ENCODE measurements at places on chromosomes 4 and X.

- DNase-seq: no peak
Observed at GRCh38 chrX:2715066-2715600, 24.0 kb downstream of the CD99 start.

DNA sequence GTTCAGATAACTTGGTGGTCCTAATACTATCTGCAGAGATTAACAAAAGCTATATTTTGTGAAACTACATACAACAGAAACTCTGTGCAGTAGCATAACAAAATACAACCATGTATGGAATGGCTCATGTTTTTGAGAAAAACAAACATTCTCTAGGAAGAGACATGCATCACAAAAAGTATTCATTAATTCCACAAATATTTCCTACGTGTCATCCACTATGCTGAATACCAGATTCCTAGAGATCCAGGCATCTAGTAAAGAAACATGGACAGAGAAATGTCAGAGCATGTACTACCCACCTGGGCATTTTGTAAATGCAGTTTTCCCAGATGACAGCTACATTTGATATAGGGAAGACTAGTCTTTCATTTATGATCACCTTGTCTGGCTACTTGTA lies 248.1 kb downstream of the OPHN1 start:
- no peak for DNase-seq

- DNase-seq: no peak
Observed at GRCh38 chr4:152106113-152106763, 345.4 kb upstream of the GATB start.

DNA sequence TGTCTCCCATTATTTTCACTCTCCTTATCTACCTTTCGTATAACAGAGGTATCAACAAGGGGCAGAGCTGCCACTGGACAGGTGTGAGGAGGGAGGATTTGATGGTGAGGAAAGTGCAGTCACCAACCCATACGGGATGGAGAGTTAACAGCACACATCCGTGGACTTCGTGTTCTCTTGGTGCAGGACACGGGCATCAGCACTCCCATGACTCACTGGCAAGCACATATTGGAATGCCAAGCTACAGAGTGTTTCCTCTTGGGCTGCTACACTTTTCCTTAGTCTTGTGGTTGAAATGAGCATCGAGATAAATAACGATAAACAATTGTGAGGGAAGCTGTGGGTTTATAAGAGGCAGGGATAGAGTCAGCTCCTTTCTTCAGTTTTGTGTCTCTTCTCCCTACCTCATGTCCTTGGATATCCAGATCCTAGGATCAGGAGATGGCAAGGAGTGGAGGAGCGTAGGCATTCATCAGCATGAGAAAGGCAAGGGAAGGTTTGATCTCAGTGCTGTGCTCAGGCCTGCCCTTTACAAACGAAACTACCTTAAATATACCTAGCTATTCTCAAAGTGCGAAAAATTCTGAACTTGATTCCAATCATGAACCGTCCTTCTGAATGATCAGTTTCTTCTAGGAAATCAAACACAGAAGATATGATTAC lies 96.3 kb downstream of the ZNF827 start:
- DNase-seq: no peak

- no peak for DNase-seq
Observed at GRCh38 chr4:139300431-139301112, 733 bp upstream of the NAA15 start.

DNA sequence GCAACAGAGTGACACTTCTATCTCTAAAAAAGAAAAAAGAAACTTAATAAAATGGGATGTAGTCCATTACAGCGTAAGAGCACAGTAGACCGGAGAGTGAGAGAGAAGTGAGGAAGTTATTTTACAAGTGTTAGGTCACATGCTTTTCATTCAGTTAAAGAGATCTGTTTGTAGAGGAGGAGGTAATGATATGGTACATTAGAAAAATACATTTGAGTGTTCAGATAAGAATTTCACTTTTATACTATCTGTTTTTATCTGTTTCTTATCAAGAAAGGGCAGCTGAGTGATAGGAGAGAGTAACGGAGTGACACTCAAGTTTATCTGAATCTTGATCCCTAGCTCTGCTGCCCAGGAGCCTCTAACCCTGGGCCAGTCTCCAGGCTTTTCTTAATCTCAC lies 38.9 kb downstream of the FNIP2 start:
- no peak for DNase-seq

- DNase-seq: no peak
Observed at GRCh38 chr4:304969-305680, at the start of gene ZNF732. Gene ZNF732, minus strand, starts transcription at chr4:305474. Its CDS starts 164 bp downstream, at chr4:305310.

GRCh38 chrX:55874807-55875206 lies 157.3 kb downstream of the RRAGB start:
- no peak for DNase-seq

DNA sequence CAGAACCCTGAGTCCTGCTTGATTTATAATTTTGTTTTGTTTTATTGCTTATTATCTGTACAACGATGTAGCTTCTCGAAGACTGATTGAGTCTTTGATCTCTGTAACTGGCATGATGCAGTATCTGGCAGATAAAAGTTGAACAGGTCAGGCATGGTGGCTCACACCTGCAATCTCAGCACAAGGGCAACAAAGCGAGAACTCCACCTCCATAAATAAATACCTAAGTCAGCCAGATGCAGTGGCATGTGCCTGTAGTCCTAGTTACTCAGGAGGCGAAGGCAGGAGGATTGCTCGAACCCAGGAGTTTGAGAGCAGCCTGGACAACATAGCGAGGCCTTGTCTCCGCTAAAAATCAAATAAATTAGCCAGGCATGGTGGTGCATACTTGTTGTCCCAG lies 15.7 kb upstream of the WDR19 start:
- no peak for DNase-seq

DNA sequence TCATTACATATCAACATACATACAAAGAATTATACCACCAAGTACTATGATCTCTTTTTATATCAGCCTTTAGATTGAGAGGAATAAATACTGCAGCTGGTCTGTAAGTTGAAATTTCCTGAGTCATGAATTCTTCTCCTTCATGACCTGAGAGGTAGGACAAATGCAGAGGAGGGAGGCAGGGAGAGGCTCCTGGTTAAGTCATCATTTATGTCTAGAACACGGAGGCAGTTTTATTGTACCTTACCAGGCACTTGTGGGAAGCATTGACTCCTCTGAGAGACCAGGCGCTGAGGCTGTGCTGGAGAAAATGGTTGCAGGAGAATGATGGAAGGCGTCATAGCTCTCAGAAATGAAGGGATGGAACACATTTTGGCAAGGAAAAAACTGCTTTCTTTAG lies 12.5 kb upstream of the CASK start:
- no peak for DNase-seq

- no peak for DNase-seq
Observed at GRCh38 chr4:7787681-7788141, 151.9 kb downstream of the AFAP1 start.

- no peak for DNase-seq
Observed at GRCh38 chr4:158350161-158350560, 139.9 kb downstream of the TMEM144 start.

GRCh38 chrX:41722214-41722613 lies 1.8 kb upstream of the GPR82 start:
- no peak for DNase-seq

DNA sequence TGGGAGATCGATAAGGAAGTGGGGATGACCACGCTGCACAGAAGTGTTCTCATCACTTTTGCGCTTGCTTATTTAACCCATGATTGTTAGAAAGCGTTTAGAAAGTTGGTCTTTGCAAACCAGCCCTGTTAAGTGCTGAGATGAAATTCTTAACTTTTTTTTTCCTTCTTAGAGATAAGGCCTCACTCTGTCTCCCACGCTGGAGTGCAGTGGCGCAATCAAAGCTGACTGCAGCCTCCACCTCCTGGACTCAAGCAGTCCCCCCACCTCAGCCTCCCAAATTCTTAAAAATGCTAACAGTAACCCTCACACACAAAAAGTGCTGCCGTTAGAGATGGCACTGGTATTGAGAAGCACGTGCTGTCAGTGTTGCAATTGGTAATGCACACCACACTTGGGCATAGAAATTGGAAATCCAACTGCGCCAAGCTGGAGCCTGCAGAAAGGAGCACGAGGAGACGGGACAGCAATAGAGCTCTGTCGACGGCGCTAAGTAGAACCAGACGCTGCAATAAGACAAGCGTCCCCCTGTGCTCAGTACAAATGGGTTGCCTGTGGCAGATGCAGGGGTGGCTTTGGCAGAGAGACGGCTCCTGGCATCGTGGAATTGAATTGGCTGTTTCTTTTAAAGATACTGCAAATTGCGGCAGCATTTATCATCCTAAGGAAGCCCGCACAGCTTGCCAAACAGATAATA lies 113.4 kb downstream of the TBL1X start:
- DNase-seq: no peak

GRCh38 chr4:81506731-81507130 lies 35.0 kb upstream of the RASGEF1B start:
- DNase-seq: no peak

DNA sequence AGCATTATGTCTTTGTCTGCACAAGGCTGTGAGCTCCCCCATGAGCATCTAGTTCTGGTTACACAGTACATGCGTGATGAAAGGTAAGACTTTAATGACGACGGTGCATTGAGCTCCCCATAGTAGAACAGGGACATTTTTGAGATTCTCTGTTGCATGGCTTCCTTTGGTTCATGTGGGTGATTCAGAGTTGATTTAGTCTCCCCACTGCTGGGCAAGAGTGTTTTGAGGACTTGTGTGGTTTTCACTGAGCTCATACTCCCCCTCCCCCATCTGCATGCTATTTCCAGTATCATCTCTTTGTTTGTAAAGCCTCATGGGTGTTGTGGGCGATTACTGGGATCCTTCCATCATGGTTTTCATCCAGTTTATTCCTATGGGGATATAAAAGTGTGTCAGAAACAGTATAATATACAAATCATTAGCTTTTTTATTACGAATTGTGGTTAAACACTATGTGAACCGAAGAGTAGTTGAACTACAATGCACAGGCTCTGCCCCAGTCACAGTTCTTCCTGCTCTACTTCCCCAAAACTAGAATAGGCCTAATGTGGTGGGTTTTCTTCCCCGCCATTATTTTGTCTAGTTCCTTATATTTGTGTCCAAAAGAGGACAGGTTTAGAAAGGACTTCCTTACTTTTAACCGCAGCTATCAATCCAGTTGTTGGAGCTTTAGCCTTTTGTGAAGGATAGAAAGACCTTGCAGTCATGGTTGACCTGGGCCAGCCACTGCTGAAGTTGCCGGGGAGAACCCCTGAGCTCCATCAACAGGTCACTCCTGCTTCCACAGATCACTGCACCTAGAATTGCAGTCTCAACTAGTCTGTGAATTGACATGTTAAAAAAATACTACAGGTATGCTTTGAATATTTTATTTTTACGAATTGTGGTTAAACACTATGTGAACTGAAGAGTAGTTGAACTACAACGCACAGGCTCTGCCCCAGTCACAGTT lies 30.4 kb downstream of the KIT start:
- DNase-seq: no peak

DNA sequence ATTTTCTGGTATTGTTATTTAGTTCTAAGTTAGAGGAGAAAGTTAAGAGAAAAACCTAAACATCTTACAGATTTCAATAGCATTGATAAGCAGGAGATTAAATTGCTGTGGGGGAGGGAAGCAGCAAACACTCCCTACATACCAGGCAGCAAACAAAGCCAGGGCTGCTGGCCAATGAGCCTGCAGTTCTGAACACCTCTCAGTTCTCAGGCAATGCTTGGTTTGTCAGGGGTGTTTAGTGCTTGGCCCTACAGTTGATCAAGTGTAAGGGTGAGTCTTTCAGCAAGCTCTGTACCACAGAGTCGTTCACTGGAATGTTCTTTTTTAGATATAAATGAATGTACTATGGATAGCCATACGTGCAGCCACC lies 38.6 kb downstream of the EGFL6 start:
- DNase-seq: no peak

- DNase-seq: no peak
Observed at GRCh38 chrX:16838202-16839066, 31.7 kb downstream of the RBBP7 start.

GRCh38 chr4:42167709-42168108 lies 15.3 kb upstream of the BEND4 start:
- DNase-seq: no peak

DNA sequence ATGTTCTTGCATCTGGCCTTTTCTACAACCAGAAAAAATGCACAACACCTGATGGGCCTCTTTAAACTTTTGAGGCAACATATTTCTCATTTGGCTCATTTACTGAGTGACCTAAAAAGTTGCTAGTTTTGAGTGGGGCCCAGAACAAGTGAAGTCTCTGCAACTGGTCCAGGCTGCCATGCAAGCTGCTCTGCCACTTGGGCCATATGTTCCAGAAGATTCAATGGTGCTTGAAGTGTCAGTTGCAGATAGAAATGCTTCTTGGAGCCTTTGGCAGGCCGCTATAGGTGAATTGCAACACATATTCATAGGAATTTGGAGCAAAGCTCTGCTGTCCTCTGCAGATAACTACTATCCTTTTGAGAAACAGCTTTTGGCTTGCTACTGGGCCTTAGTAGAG lies 66.4 kb upstream of the RLIM start:
- no peak for DNase-seq

DNA sequence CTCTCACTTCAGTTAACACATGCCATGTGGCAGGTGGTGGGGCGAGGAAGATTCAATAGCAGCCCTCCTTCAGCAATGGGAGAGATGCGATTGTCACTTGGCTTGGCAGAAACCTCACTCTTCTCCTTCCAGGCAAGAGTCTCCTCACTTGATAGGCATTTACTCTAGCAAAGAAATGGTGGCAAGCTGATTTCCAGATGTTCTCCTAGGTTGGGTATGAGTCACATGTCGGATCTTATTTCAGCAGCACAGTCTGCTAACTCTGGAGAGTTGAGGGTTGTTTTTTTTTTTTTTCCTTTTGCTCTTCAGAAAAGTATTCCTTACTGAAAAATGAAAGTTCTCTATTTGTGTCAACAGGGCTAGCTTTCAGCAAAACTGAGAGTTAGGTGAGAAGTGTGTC lies 119.5 kb upstream of the CHRDL1 start:
- no peak for DNase-seq

DNA sequence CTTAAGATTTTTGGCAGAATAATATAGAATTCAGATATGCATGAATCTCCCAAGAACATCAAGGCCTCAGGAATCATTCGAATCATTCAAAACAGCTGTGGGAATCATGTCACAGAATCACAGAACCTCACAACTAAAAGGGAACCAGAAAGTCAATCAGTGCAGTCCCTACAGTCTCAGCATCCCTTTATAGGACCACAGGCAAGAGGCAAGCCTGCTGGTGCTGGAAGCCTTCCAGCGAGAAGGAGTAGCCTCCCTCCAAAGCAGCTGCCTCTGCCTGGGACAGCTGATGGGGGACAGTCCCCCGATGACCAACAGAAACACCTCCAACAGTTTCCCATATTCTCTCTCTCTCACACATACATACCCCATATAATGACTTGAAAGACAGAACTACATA lies 20.7 kb downstream of the QDPR start:
- DNase-seq: no peak

DNA sequence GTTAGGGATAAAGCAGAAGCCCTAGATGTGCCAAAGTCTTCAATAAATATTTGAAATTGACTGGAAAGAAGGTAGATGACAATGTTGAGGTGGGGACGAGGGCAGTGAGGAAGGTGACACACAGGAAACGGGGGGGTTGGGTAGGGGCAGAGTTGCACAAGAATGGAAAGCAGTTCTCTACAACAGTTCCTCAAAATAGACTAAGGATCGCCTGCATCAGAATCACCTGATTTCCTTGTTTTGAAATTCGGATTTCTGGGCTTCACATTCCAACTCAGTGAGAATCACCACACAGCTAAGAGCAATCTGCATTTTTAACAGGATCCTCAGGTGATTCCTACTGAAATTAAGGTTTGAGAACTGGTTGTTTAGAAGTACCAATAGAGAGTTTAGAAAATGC lies 70.6 kb downstream of the ARFIP1 start:
- DNase-seq: no peak

- DNase-seq: no peak
Observed at GRCh38 chr4:150769248-150769647, 187.3 kb downstream of the MAB21L2 start.

All from cerebellar nuclear complex (tissue), 1 donor.